ENCODE measurements at places on chromosomes 3 and 15.

DNA sequence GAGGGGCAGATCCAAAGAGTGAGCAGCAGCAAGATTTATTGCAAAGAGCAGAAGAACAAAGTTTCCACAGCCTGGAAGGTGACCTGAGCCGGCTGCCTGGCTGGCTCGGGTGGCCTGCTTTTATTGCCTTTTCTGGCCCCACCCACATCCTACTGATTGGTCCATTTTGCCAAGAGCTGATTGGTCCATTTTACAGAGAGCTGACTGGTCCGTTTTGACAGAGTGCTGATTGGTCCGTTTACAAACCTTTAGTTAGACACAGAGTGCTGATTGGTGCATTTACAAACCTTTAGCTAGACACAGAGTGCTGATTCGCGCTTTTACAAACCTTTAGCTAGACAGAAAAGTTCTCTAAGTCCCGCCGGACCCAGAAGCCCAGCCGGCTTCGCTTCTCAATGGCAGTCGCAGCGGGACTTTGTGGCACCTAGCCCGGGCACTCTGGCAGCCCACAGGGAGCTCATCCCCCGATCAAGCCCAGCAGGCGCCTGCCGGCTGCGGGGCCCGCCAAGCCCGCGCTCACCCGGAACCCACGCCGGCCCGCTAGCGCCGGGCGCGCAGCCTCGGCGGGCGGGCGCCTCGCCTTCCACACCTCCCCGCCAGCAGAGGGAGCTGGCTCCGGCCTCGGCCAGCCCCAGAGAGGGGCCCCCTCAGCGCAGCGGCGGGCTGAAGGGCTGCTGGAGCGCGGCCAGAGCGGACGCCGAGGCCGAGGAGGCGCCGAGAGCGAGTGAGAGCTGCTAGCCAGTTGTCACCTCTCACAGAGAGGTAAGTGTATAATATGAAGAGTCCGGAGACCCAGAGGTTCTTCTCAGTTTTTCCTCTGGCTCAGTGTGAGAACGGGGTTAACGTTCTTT, 339.2 kb downstream of the CHL1 start:
- DNase-seq, result no peak

DNA sequence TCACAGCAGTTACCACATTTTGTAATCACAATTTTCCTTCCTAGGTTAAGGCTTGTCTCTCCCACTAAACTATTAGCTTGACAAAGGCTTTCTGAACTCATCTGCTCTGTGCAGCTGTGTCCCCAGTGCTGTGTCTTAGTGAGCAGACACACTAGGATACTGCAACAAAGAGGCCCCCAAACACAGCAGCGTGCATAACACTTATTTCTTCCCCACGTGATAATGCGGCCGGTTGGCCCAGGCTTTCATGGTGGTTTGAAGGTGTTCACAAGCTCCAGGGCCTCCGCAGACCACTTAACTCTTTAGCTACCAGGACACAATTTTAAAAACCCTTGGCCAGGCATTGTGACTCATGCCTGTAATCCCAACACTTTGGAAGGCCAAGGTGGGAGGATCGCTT, 2.2 kb upstream of the HDAC11 start:
- DNase-seq, result no peak

DNA sequence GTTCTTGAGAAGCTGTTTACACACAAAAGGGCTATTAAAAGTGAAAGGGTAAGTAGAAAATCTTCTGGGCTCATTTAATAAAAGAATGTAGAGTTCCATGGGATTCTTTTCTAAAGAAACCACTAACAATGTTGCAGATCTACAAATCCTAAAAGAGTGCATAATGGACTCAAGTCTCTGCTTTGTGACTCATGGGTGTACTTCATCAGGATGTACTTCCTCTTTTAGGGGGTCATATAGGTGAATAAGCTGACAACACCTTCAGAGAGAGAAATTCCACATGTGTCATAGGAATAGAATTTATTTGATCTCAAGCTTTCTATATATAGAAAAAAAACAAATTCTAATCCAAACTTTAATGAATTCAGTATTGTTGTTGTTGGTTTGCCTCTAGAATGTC, 355.5 kb downstream of the TIGIT start:
- peak; percentile 1 for DNase-seq

- DNase-seq, result peak; percentile 25
These were observed 26.1 kb downstream of the GOLGA6L2 start for GRCh38 chr15:23420806-23421575.

DNA sequence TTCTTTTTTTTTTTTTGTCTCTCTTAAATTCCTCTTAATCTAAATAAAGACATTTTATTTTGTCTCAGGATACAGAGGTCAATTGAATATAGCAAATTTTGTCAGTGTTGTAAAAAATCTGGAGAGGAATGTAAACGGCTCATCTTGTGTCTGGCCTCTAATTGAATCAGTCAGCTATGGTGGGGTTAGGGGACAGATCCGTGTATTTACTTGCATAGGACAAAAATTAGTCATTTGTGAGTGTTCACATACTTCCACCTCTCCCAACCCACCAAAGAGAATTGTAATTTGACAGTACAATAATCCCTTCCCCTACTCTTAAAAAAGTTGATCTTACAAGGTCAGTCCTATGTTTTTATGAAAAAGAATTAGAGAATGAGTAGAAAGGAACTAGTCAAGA, 18.3 kb downstream of the PPARG start:
- DNase-seq, result no peak

- DNase-seq, result no peak
These were observed 65.0 kb downstream of the AQR start for GRCh38 chr15:34904527-34904926.

DNA sequence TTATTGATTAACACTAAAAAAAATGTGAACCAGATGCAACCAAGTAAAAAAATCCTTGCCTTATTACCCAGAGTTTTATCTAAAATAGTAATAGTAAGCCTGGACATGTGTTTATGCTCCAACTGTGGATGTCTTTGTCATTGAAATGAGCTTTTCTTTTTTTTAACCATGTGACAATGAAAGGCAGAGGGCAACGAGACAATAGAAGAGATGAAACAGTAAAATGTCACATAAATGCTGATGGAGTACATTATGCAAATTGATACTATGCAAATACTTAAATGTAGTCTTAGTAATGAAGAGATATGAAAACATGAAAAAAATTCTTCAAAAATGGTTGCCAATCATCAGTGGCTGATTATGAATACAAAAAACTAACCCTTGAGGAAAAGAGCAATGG, 20.5 kb upstream of the CHMP2B start:
- no peak for DNase-seq

GRCh38 chr15:63701365-63701764, 104.2 kb downstream of the FBXL22 start:
- no peak for DNase-seq

- DNase-seq, result no peak
These were observed 36.5 kb downstream of the GRIP2 start for GRCh38 chr3:14503706-14504065.

- no peak for DNase-seq
These were observed 229.2 kb upstream of the ST8SIA2 start for GRCh38 chr15:92164327-92165000.

- peak; percentile 79 for DNase-seq
These were observed 18.0 kb downstream of the ZNF148 start for GRCh38 chr3:125357032-125357658.

DNA sequence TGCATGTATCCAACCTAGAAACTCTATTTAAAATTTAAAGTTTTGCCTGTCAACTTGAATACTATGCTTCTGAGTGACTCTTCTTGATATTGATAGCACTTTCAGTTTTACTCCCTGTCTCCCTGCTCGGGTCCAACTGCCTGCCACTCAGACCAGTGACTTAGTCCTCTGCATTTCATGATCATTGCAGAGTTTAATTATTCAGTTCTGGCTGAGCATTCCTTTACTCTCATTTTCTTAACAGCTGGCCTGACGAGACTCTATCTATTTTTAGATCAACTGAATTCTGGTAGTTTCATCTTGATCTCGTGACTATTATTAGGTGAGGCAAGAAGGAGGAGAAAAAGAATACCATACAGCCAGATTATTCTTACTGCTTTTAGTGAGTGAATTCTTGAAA, 617.4 kb downstream of the SI start:
- DNase-seq, result no peak

GRCh38 chr3:14839236-14839635, 20.5 kb downstream of the FGD5 start:
- no peak for DNase-seq

- DNase-seq, result no peak
These were observed 13.6 kb downstream of the CALML4 start for GRCh38 chr15:68191555-68191954.

DNA sequence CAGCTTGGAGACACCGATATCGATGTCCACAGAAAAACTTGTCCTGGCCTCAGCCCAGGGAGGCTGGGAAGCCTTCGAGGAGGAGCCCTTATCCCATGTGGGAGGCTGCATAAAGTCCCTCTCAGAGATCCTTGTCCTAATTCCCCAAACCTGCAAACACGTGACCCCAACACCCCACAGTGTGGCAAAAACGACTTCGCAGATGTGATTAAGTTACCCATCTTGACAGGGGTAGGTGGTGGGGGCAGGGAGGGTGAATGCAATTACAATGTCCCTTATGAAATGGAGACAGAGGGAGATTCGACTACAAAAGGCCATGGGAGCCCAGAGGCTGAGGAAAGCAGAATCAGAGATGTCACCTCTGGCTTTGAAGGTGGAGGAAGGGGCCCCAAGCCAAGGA, 2.3 kb upstream of the TLR9 start:
- no peak for DNase-seq

DNA sequence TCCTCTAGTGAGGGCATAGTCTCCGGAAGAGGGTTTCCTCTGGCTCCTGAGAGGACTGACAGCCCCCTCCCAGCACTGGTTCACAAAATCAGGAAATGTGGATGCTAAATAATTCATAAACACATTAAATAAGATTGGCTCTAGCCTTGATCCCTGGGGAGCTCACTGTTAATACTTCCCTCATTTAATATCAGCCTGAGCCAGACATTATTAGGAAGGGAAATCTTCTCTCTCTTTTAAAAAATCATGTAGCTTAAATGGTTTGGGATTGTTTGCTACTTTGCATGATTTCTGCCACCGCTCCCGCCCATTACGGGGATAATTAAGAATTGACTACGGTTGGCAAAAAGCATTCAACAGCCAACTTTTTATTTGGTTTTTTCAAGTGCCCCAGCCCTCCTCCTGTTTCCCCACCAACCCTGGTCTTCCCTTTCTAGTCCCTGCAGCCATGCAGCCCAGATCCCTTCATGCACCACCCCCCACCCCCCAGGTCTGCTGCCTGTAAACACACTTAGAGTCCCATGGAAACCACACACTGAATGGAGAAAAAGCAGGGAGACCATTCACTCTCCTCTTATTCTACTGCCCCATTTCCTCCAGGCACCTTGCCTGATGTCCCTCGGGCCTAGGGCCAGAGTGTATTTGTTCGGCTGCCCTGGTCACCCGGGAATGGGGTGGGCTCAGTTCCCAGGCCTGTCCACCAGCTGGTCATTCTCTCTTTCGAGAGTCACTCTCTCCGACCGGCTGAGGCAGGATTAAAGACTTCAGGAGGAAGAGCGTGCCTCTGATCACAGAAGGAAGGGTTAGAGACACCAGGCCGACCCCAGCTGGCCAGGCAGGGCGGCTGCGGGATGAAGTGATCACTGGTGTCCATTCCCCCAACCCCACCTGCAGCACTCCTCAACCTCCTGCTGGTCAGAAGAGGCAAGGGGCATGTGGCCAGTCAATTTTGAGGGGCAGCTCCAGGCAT, 45.1 kb downstream of the SEMA5B start:
- no peak for DNase-seq

DNA sequence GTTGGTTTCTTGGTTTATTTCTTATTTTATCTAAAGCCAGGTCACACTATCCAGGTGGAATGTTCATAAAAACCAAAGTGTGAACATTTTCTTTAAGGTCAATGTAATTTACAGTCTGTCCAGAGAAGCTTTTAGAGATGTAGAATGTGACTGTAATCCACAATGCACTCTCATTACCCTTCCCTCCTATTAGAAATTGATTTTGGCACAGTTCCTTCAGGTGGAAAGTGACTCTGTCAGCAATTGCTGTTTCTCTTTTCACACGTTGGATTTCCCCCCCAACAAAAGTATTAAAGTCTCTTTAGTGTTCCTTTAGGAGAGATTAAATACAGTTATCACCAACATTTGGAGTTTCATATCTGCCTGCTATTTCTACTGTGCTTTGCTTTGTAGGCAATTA, 31.6 kb upstream of the COPB2 start:
- no peak for DNase-seq

- peak; percentile 42 for DNase-seq
These were observed at the start of gene CA12 for GRCh38 chr15:63381301-63382204. Gene CA12 (minus strand): TSS chr15:63381846. CDS start chr15:63381720, 126 bp downstream.

GRCh38 chr3:12750658-12751071, 8.4 kb downstream of the TMEM40 start:
- peak; percentile 39 for DNase-seq

Data from NB4 (cell line).